Transverse colon (tissue), 4 donors: ENCODE measurements at places on chromosomes 3 and 15. TPM values are rescaled to one million over a fixed set of nuclear protein-coding genes. Genes with fewer than 3 reads are reported as not detected.

ZSCAN29 gene
- total RNA-seq: 33.7 TPM

SMAD6 gene
- 7.9 TPM for total RNA-seq

DET1 gene
- 7.9 TPM for total RNA-seq

CIB2 gene
- total RNA-seq: 8.6 TPM

GPR171 gene
- not detected for total RNA-seq

EIF5A2 gene
- 4.4 TPM for total RNA-seq

DYNLT2B gene
- 3.7 TPM for total RNA-seq

RPP25 gene
- 10.1 TPM for total RNA-seq

ATP8B4 gene
- 6.2 TPM for total RNA-seq

COLQ gene
- not detected for total RNA-seq

TRPM1 gene
- not detected for total RNA-seq

DNAJA4 gene
- total RNA-seq: 69.9 TPM

TGM5 gene
- not detected for total RNA-seq

DNA sequence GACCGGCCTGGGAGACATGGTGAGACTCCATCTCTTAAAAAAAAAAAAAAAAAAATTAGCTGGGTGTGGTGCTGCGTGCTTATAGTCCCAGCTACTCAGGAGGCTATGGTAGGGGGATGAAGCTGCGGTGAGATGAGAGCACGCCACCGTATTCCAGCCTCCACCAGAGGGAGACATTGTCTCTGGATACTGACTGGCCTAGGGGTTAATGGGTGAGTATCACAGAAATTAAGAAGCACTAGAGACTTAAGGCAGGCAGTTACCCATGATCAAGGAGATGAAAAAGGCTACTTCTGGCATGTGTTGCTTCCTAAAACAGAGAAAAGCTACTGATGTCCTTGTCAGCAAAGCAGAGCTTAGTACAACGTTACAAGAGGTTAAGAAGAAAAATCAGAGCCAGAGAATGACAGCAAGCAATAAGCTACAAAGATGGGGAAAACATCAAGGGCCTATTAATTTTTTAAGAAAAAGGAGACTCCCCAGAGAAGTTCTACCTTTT is 8.6 kb downstream of the TFRC start:
- no peak overlapping the region for H3K4me3 ChIP-seq
- DNase-seq: peak; percentile 70
- H3K36me3 ChIP-seq: peaks cover 60% of the 10 kb centered on the region
- no peaks in the 10 kb centered on the region for H3K4me1 ChIP-seq
- H3K27me3 ChIP-seq: no peaks in the 10 kb centered on the region

DNA sequence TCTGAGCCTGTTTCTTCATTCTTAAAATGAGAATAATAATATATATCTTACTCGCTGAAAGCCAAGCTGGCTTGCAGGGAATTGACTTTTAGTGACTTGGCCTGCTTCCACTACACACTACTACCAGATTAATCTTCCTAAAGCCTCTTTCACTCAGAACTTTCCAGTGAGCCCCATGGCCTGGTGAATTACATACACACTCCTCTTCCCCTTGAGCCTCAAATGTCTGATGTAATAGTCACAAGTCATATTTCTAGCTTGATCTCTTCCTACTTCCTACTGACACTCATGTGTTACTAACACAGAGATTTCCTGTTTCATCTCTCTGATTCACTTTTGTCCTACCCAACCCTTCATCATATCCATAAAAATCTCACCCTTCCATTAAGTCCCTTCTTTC is 82.7 kb upstream of the SOX2 start:
- H3K4me3 ChIP-seq: no peak overlapping the region
- H3K27ac ChIP-seq: no peak overlapping the region
- no peaks in the 10 kb centered on the region for H3K4me1 ChIP-seq
- DNase-seq: no peak
- no peaks in the 10 kb centered on the region for H3K27me3 ChIP-seq

GRCh38 chr3:149010504-149010951 is 19.2 kb downstream of the GYG1 start:
- no peaks in the 10 kb centered on the region for H3K27me3 ChIP-seq
- H3K36me3 ChIP-seq: no peaks in the 10 kb centered on the region
- H3K27ac ChIP-seq: no peak overlapping the region
- H3K4me1 ChIP-seq: no peaks in the 10 kb centered on the region

- DNase-seq: no peak
- H3K27ac ChIP-seq: no peak overlapping the region
- no peaks in the 10 kb centered on the region for H3K36me3 ChIP-seq
- no peak overlapping the region for H3K4me3 ChIP-seq
- no peaks in the 10 kb centered on the region for H3K27me3 ChIP-seq
Observed at GRCh38 chr3:72563690-72564370, 284.4 kb downstream of the SHQ1 start.

DNA sequence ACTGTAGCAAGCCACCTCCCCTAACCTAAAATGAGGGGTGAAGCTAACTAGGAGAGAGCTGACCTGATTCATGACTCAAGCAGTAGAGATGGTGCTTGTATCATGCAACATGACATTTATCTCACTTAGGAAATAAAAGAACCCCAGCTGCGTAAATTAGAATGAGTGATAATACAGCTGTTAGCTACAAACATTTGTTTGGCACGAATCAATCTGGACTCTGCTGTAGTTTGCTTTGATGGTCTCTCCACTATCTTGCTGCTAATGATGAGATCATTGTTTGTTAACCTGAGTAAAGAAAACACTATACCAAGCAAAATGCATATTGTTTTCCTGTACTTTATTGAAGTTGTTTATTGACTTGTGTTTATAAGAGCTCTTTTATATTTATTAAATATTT is 92.6 kb downstream of the ALDH1A2 start:
- no peaks in the 10 kb centered on the region for H3K4me1 ChIP-seq
- no peak overlapping the region for H3K4me3 ChIP-seq
- H3K36me3 ChIP-seq: no peaks in the 10 kb centered on the region
- no peak overlapping the region for H3K27ac ChIP-seq
- no peaks in the 10 kb centered on the region for H3K27me3 ChIP-seq

GRCh38 chr3:110711851-110712516 is 359.6 kb upstream of the NECTIN3 start:
- no peaks in the 10 kb centered on the region for H3K27me3 ChIP-seq
- H3K4me1 ChIP-seq: no peaks in the 10 kb centered on the region

DNA sequence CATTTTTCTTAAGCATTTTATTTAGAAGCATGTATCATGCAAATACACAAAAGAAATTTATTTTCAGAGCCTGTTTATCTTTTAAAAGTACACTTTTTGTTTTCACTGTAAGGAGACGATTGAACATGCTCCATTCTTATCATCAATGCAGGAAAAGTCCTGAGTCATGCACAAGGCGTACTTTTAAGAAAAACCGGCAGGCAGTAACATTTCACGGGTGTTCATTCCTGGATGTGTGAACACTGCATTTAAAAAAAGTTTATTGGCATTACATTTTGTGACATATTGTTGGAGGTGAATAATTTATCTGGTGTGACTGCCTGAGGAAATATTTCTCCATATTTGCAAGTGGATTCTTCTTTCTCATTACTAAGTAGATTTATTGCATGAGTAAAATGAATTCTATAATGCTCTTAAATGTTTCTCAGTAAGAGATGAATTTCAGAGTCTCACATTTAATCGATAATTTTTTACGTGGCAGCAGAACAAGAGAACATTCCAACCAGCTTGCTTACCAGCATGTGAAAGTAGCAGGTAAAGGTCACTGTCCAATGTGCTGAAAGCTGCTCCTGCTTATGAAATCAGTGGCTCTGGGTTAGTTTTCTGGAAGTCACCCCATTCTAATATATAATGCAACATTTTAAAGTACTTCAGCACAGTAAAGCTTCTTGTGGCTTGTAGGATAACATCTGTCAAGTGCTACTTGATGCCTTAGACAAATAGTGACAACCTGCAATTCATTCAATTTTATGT is 87.0 kb downstream of the SV2B start:
- H3K27ac ChIP-seq: no peak overlapping the region
- no peaks in the 10 kb centered on the region for H3K36me3 ChIP-seq
- peaks cover 12% of the 10 kb centered on the region for H3K27me3 ChIP-seq
- no peak for DNase-seq

GRCh38 chr3:166484470-166484869 is 647.2 kb upstream of the BCHE start:
- DNase-seq: no peak
- no peaks in the 10 kb centered on the region for H3K27me3 ChIP-seq
- H3K36me3 ChIP-seq: no peaks in the 10 kb centered on the region
- H3K4me1 ChIP-seq: no peaks in the 10 kb centered on the region
- no peak overlapping the region for H3K27ac ChIP-seq

DNA sequence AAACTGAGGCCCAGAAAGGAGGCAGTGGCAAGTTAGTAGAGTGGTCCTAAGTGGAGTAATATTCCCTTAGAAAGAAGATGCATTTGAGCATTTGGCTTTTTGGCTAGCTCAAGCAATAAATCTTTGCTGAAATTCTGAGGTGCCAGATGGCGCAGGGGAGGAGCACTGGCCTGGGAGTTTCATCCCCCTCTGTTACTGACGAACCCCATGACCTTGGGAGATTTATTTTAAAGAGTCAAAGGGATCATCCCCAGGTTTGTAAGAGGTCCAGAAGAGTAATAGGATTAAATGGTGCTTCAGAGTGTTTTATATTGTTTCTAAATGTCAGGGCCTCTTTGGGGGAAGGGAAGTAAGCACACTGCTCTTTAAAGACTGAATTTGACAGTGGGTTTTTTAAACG is 85.1 kb upstream of the PIAS1 start:
- no peak for DNase-seq
- H3K4me1 ChIP-seq: no peaks in the 10 kb centered on the region
- no peak overlapping the region for H3K27ac ChIP-seq
- H3K4me3 ChIP-seq: no peak overlapping the region
- no peaks in the 10 kb centered on the region for H3K27me3 ChIP-seq

DNA sequence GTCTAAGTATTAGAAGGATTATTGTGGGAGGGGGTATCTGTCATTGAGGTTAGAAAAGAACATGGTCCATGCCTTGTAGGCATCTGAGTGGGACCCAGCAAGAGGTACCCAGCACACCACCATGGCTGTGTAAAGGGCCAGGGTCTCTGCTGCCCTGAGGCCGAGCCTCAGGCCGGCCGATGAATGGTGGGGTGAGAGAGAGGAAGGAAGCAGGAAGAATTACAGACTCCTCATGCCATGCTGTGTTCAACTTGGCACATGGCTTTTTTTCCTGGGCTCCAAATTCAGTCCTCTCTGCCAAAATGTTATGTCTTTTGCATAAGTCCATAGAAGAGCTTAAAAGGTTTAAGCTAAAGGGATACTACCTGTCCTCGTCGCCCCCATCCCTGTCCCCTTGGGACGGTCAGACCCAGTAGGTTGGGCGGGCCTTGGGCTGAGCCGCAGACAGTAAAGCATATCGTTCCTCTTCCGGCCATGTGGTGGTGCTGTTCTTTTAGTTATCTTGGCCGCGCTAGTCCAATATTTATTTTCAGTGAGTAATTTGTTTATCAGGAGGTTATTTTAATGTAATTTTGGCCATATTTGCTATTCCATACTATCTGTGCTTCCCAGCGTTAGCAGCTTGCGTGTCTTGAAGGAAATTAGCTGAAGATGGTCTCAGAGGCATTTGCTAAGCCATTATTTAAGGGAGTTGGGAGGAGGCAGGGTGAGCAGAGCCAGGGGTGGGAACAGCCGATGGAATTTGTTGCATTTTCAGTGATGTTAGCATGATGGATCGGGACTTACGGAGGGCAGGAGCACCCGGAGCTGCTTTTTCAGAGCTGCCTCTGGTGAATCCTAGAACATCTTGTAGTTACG is 152.4 kb downstream of the AGBL1 start:
- peaks cover 4% of the 10 kb centered on the region for H3K4me1 ChIP-seq
- no peak overlapping the region for H3K27ac ChIP-seq
- H3K27me3 ChIP-seq: peaks cover 23% of the 10 kb centered on the region
- H3K4me3 ChIP-seq: no peak overlapping the region
- H3K36me3 ChIP-seq: no peaks in the 10 kb centered on the region
- peak; percentile 17 for DNase-seq

DNA sequence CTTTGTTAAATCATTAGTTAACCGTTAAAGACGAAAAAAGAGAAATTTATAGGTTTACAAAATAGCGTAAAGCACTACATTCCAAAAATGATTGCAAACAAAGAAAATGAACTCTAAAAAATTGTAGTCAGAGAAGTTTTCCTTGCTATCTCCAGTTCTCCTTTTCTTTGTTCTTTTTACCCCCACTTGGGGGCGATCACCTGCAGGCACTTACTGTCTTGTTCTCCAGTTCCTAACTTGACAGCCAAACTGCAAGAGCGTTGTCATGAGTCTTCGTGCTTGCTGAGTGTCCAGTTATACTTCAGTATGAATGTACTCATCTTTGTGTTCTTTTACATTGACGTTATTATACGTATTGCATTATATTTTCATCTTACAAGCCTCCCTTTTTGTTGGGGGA is 54.5 kb downstream of the CHD2 start:
- H3K4me1 ChIP-seq: no peaks in the 10 kb centered on the region
- no peak overlapping the region for H3K4me3 ChIP-seq
- peaks cover 87% of the 10 kb centered on the region for H3K36me3 ChIP-seq
- H3K27ac ChIP-seq: no peak overlapping the region
- H3K27me3 ChIP-seq: no peaks in the 10 kb centered on the region
- DNase-seq: no peak

- H3K27me3 ChIP-seq: no peaks in the 10 kb centered on the region
- H3K4me1 ChIP-seq: peaks cover 35% of the 10 kb centered on the region
- no peak for DNase-seq
- peak overlapping the region; percentile 68 for H3K4me3 ChIP-seq
Observed at GRCh38 chr3:4494895-4495264, 1.7 kb downstream of the ITPR1 start.

DNA sequence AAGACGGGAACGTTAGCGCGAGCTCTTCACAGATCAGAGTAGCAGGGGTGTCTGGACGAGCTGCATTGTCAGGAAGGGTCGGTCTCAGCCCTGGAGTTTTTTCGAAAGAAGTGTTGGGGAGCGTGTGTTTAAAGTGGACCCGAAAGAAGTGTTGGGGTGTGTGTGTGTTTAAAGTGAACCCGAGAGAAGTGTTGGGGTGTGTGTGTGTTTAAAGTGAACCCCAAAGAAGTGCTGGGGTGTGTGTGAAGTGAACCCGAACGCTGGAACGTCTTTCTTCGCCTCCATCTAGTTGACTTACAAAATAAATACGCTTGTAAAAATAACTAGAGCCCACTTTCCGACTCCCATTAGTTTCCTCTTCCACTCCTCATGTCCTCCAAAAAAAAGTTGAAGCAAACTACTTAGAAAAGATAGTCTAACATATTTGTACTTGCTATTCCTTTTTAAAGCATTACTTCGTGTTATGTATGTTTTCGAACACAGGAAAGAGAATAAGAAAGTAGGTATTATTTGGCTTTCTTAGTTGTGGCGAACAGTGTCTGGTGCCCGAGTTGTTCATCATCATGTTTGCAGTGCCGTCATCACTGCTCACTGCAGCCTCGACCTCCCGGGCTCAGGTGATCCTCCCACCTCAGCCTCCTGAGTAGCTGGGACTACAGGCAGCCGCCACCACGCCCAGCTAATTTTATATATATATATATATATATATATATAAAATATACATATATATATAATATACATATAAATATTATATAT is 1.0 kb downstream of the LRCH3 start:
- peak overlapping the region; percentile 89 for H3K4me3 ChIP-seq
- DNase-seq: peak; percentile 37
- H3K27me3 ChIP-seq: no peaks in the 10 kb centered on the region
